Dorsolateral prefrontal cortex (tissue), 122 donors: ENCODE measurements at places on chromosomes 16 and 17.

GRCh38 chr17:44568945-44569858 is 11.9 kb downstream of the FZD2 start:
- DNase-seq: no peak

DNA sequence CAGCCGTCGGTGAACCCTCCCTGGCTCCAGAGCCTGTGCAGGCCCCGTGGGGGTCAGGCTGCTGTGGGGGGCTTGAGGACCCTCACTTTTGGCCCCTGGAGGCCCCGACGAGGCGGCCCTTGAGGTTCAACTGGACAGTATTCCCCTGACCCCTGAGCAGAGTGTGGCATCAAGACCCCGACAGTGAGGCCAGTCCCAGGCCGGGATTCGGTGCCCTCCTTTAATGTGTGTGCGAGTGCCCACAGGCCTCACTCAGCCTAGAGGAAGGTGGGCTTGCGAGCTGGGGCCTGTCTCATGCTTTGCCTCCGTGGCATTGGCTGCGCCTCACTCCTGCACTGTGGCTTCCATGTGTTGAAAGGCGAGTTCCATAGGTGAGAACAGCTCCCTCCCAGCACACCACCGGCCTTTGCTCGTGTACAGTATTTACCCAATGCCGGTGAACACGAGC is 94.5 kb downstream of the METRNL start:
- DNase-seq: no peak

DNA sequence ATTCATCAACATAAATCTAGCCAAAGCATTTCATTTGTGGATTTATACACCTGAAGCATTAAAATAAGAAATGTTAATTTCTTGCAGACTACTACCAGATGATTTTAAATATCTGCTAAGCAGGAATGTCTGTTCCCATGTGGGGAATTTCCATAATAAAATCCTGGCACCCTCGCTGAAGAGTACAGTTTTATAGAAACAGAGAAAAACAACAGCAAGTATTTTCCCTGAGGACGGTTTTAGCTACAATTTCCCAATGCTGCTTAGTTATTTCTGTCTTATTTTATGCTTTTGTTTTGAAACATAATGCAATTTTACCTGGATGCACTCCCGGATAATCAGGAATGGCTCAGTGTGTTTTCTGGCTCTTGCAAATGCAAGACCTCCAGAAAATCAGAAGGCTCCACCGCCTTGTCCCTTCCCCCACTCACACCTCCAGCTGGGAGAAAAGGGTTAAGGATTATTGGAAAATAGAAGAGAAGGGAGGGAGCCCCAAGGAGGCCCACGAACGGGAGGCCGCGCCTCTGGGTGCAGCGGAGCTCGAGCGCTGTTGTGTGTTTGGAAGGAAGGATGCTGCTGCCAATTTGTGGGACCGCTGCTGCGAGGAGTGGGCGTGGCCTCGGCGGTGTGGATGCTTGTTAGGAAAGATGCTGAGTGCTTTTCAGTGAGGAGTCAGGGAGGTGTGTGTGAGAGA is at the start of gene CNTNAP4:
Gene CNTNAP4, plus strand, starts transcription at position 657 of the 694 bp plus-strand sequence. CDS start 262 bp downstream, outside the sequence.
- peak; percentile 89 for DNase-seq

DNA sequence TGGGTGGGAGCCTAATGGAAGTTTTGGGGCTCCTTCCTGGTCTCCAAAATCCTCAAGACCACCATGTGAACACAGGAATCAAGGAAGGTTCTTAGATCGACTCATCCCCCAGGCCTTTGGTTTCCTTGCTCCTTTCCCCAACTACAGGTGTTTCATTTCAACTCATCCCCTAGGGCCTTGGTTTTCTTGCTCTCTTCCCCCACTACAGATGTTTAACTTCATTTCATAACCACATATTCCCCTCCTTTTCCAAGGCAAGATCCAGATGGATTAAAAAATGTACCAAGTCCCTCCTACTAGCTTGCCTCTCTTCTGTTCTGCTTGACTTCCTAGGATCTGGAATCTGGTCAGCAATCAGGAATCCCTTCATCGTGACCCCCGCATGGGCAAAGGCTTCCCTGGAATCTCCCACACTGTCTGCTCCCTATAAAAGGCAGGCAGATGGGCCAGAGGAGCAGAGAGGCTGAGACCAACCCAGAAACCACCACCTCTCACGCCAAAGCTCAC is at the start of gene CCL11:
Gene CCL11, plus strand, starts transcription at position 457 of the 507 bp plus-strand sequence. CDS start 67 bp downstream, outside the sequence.
- no peak for DNase-seq
